CD8-positive, alpha-beta T cell (primary cell): ENCODE measurements at places on chromosomes 6 and 20.

- DNase-seq = no peak
Observed at GRCh38 chr6:157151989-157152388, 171.3 kb downstream of the TMEM242 start.

DNA sequence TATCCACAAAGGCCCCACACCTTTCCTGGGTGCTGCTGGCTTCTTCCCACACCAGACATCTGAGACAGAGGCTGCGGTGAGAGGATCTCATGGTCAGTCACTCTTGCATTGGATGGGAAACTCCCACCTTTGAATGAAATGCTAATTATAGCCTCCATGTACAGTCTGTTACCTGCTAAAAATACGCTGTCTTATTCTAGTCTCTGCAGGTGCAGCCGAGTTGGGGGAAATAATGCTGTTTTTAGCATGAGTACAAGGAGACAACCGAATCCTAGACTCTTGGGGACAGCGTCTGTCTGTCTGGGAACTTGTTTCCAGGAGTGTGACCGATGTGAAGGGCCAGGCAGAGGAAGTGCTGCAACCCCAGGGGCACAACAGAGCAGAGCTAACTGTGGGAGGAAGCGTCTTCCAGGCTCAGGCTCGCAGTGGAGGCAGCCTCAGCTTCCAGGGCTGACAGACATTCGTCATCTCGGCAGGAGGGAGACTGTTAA lies 286.2 kb downstream of the PREX1 start:
- no peak for DNase-seq

DNA sequence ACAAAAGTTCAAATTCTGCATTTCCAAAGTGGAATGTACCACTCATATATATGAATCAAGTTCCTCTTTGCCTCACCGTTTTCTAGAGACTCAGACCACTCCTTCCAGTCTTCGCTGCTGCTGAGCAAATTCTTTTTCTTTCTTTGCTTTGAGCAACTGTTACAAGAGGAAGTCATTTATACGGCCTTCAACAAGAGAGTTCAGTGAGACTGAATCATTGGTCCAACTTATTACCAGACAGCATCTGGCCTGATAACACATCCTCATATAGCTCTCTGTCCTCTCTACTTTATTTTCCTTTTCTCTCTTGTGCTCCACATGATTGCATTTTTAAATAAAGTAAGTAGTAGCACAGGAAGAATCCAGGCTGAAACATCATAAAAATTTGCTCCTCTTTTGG lies 652.7 kb downstream of the PHF3 start:
- DNase-seq = no peak

DNA sequence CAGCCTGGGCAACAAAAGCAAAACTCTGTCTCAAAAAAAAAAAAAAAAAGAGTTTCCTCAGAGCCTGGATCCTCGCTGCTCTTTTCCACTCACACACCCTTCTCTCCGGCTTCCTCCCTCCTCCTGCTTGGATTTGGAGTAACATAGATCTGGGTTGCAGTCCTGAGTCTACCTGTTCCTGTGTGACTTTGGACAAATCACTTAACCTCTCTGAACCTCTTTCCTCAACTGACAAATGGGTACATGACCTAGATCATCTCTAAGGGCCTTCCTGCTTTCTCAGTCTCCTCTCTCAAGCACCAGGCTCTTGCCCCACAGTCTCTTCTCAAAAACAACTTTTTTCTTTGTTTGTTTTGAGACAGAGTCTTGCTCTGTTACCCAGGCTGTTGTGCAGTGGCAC lies 5.6 kb upstream of the R3HDML start:
- DNase-seq = no peak

GRCh38 chr6:109701221-109701620 lies 10.1 kb downstream of the FIG4 start:
- no peak for DNase-seq

- DNase-seq = no peak
Observed at GRCh38 chr6:41255110-41255509, 27.0 kb downstream of the TREML4 start.

DNA sequence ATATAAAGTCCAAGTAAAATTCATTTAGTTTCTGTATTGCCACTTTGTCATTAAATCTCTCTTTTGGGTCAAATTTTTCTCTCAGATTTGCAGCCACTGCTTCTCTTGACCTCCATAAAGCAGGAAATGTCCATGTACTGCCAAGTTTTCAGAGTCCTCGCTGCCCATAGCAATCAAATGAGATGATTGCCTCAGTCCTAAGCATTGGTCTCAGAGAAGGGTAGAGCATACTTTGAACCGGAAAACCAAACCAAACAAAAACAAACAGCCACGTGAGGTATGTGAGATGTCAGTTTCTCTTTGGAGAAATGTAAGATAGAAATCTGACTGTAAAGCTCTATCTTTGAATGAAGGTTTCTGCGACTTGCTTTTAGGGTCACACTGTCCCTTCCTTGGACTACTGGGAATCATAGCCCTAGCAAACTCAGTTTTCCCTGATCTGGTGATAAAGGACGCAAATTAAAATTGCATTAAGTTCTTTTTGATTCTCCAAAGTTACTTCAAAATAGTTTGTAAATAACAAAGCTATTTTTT lies 505.4 kb upstream of the CITED2 start:
- DNase-seq = no peak

GRCh38 chr6:11230158-11231107 lies 2.0 kb downstream of the NEDD9 start:
- DNase-seq = no peak

DNA sequence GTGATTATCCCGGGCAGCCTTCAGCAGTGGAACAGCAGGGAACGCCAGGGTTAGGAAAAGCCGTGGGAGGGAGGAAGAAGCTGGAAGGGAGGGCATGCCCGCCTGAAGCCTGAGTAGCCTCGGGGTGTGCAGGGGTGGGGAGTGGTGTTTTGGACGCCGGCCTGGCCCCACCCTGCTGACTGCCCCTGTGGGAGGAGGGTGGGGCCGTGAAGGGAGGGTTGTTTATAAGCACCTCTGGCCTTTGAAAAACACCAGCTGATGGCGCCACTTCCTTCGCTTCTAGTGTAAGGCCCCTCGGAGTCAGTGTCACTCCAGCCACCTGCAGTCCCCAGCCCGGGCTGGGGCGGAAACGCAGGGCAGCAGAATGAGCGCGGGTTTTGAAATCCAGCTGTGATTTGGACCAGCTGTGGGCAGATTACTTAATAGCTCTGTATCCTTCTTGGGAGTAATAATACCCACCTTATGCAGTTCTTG lies 52.8 kb upstream of the BMP6 start:
- no peak for DNase-seq

DNA sequence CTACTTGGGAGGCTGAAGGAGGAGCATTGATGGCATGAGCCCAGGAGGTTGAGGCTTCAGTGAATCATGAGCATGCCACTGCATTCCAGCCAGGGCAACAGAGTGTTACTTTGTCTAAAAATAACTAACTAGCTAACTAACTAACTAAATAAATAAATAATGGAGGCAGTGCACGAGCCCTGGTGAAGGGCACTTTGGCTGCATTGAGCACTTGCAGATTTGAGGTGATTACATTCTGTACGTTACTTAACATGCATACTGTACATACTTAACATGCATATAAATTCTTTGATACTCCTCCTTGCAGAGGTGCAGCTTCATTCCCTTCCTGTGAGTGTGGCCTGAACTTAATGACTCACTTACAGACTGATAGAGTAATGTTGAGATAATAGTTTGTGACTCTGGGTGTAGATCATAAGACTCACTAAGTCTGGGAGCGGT lies 10.7 kb downstream of the HLA-A start:
- no peak for DNase-seq

DNA sequence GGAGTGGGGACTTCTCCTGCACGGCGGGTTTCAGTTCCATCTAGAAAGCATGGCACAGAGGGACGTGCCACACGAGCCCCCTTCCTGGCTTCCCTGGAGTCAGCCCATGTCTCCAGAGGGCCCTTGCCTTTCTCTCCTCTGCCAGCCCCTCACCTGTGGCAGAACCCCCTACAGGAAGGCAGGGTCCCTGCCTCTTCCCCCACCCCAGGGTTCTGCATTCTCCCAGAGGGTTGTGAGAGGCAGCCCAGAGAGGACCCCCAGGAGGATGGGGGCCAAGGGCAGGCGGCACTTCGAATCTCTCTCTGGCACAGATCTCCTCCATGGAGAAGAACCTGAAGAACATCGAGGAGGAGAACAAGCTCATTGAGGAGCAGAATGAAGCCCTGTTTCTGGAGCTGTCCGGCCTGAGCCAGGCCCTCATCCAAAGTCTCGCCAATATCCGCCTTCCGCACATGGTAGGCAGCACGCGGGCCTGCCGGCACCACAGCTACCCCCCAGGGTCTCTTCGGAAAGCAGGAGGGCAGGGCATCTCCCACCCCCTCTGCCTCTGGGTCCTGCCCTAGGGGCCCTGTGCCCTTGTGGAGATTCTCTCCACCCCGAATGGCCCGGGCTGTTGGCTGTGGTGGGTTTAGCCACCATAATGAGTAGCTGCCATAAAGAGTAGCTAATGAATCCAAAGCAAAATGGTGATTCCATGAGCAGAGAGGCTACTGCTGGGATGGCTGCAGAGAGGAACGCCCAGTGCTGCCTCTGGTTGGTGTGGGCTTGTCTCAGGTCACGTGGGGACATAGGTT lies 15.9 kb upstream of the PCMTD2 start:
- DNase-seq = no peak

GRCh38 chr6:37433657-37434271 lies 743 bp downstream of the CMTR1 start:
- DNase-seq = peak; percentile 16

DNA sequence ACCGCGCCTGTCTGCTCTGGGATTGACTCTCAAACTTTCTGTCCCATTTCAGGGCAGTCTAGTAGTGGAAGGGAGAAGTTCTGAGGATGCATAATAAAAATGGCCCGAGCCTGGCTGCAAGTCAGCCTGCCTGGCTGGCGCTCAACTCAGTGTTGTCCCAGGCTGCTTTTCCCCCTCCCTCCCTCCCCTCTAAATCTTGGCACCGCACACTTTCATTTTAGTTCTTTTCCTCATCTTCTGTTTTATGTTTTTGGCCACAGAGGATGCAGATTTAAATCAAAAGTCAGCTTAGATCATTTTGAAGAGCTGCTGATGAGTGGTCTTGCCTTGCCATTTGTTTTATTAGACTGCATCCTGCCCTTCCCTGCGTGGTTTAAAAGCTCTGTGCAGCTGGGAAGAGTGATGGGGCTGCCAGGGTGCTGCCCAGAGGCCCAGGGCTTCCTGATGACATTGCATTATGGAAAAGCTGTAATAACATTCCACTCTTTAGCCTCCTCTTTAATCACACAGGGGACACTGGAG lies 6.5 kb upstream of the UQCC2 start:
- no peak for DNase-seq

- no peak for DNase-seq
Observed at GRCh38 chr20:6841128-6841527, 73.6 kb downstream of the BMP2 start.

- no peak for DNase-seq
Observed at GRCh38 chr6:75611702-75612375, 10.2 kb downstream of the SENP6 start.

GRCh38 chr6:97205966-97206365 lies 77.0 kb downstream of the MMS22L start:
- no peak for DNase-seq

- DNase-seq = no peak
Observed at GRCh38 chr6:139343052-139343750, 31.2 kb downstream of the CITED2 start.

DNA sequence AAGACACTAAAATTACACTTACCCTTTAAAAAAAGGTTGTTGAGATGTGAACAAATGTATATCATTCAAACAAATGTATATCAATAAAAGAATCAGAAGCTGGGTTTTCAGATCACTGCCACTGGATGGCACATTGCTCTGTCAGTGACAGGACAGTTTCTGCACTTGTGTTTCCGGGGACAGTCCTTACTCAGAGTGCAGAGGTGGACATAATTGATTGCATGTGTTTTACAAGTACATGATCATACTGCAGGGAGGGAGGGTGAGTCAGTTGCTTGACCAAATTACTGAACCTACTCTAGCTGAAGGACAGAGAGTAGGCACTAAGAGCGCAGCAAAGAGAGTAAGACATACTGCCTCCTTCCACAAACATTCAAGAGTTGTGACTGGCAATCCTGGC lies 302.3 kb downstream of the TENT5A start:
- DNase-seq = no peak

DNA sequence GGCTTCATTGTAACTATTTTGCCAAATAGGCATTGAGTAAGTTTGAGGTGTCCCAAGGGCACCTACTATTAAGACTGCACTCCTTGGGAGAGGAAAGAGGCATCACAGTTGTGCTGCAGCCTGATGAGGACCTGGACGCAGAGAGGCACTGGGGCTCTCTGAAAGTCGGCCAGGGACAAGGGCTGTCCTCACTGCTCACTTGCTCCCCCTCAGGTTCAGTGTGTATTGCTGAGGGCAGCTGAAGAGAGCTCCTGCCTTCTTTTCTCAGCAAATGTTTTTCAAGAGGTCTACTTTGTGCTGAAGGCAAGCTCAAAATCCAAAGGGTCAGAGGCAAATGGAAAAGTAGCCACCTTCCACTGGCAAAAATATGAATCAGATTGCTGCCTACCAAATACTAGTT lies 331.8 kb downstream of the RIMS1 start:
- no peak for DNase-seq

DNA sequence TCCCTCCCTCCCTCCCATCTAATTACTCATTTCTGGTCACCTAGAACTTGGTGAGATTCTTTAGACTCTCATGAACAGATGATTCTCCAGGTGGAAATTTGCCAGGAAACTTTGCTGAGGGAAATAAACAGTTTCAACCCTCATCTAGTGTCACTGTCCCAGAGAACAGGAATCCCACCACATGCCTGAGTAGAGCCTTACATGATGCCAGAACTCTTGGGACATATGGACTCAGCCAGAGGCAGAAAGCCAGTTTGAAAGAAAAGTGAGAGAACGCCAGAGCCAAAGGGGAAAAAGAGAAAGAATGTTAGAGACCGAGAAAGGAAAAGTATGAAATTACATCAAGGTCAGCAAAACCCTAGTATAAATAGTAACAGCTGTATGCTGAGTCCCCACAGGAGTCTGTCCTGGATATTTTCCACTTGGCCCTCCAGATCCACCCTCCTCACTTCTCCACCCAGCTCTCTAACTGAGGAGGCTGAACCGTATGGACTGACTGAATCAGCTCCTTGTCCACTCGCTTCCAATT lies 127.5 kb upstream of the COL21A1 start:
- no peak for DNase-seq

- no peak for DNase-seq
Observed at GRCh38 chr20:38969708-38970107, 7.6 kb downstream of the DHX35 start.

DNA sequence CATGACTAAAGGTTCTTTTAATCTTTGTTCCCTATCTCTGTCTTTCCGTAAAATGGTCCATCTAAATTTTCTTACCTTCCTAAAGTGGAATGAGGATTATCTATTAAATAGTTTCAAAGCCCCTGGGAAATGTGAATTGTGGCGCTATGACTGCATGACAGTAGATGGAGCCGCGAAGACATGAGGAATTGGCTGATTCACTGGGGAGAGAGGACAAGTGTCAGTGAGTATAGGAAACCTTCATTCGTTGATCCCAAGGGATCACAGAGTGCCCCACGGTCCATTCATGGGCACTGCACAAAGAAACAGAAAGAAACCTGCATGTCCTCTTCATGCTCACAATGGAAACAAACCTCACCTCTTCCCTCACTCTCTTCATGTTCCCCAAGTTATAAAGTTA lies 479.3 kb upstream of the BTBD3 start:
- no peak for DNase-seq
